ENCODE measurements at places on chromosomes 12 and 14. TPM values are rescaled to one million over a fixed set of nuclear protein-coding genes. Genes with fewer than 3 reads are reported as not detected.
A peak's percentile ranks its signal among the peaks of the same experiment; 100 is the strongest.

The SOX5 gene
- total RNA-seq: 20.1 TPM

The EFS gene
- 10.4 TPM for total RNA-seq

The PEX5 gene
- 46.7 TPM for total RNA-seq

DNA sequence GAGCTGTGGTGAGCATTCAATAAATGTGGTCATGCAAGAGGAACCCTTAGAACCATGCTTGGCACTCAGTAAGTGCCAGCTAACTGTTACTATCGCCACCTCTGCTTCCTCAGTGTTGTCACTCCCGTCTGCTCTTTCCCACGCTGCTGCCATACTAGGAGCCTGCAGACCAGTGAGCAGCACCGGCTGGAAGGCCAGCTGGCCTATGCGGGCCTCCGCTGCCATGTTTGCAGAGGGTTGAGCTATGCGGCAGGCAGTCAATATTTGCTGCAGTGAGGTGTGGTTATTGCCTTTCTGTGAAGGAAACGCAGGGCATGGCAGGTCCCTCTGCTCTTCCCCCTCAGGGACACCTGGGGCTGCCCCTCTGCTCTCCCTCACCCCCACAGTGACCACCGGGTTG lies 13.0 kb downstream of the KMT5A start:
- H3K27me3 ChIP-seq: no peaks in the 10 kb centered on the region
- H3K4me3 ChIP-seq: no peak overlapping the region
- no peak for DNase-seq
- peaks cover 21% of the 10 kb centered on the region for H3K4me1 ChIP-seq
- peak overlapping the region; percentile 17 for H3K27ac ChIP-seq

- no peak overlapping the region for H3K4me3 ChIP-seq
- H3K36me3 ChIP-seq: no peaks in the 10 kb centered on the region
- no peak overlapping the region for H3K27ac ChIP-seq
- DNase-seq: no peak
- H3K27me3 ChIP-seq: peaks cover 8% of the 10 kb centered on the region
These were observed 3.5 kb downstream of the TAC3 start for GRCh38 chr12:57012600-57013465.

GRCh38 chr14:91983588-91983987 lies 36.1 kb upstream of the FBLN5 start:
- no peak overlapping the region for H3K27ac ChIP-seq
- no peak for DNase-seq
- H3K27me3 ChIP-seq: no peaks in the 10 kb centered on the region
- peaks cover 9% of the 10 kb centered on the region for H3K4me1 ChIP-seq
- H3K36me3 ChIP-seq: peaks cover 19% of the 10 kb centered on the region

DNA sequence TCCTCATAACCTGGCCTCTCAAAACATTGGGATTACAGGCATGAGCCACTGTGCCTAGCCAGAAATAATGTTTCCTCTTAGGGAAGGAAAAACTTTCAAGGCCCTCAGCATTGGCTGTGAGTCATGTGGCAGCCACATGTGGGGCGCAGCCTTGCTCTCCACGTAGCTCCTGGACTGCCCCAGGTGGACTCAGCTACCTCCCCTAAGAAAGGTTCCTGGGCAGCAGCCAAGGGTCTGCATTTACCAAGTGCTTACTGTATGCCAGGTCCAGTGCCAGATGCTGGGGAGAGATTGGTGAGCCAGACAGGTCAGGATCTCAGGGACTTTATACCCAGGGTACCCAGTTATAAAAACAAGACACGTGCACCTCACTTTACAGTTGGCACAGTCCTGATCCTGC lies 3.7 kb upstream of the TRPV4 start:
- peaks cover 11% of the 10 kb centered on the region for H3K27me3 ChIP-seq
- H3K27ac ChIP-seq: no peak overlapping the region
- no peaks in the 10 kb centered on the region for H3K36me3 ChIP-seq
- DNase-seq: no peak

DNA sequence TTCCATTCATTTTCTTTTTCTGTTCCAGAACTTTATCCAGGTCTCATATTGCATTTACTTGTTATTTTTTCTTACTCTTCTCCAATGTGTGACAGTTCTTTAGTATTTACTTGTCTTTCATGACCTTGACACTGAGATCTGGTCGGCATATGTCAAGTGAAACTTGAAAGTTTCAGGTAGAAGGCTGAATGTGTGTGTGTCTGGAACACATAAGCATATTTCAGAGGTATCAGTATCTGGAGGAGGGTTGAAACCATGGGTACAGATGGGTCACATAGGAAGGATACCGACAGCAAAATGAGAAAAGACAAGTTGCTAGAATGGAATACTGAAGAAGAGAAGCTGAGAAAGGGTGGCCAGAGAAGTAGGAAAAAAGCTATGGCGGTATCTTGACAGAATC lies 22.5 kb upstream of the PTGDR start:
- H3K27me3 ChIP-seq: no peaks in the 10 kb centered on the region
- no peak overlapping the region for H3K4me3 ChIP-seq
- H3K36me3 ChIP-seq: no peaks in the 10 kb centered on the region
- no peak for DNase-seq
- no peaks in the 10 kb centered on the region for H3K4me1 ChIP-seq

- no peaks in the 10 kb centered on the region for H3K36me3 ChIP-seq
- H3K4me3 ChIP-seq: no peak overlapping the region
- H3K4me1 ChIP-seq: no peaks in the 10 kb centered on the region
These were observed 8.3 kb downstream of the FZD10 start for GRCh38 chr12:130170611-130171010.

GRCh38 chr12:130601327-130601726 lies 114.8 kb downstream of the RIMBP2 start:
- no peak for DNase-seq
- no peaks in the 10 kb centered on the region for H3K36me3 ChIP-seq
- no peaks in the 10 kb centered on the region for H3K4me1 ChIP-seq
- H3K27me3 ChIP-seq: no peaks in the 10 kb centered on the region
- H3K27ac ChIP-seq: no peak overlapping the region

GRCh38 chr14:24100197-24100981 lies 6.3 kb downstream of the PCK2 start:
- no peak overlapping the region for H3K27ac ChIP-seq
- DNase-seq: no peak
- H3K4me3 ChIP-seq: no peak overlapping the region
- H3K27me3 ChIP-seq: no peaks in the 10 kb centered on the region

GRCh38 chr12:402029-402389 lies 565 bp downstream of the CCDC77 start:
- DNase-seq: no peak
- peaks cover 13% of the 10 kb centered on the region for H3K4me1 ChIP-seq
- H3K36me3 ChIP-seq: no peaks in the 10 kb centered on the region
- peak overlapping the region; percentile 76 for H3K27ac ChIP-seq
- H3K4me3 ChIP-seq: peak overlapping the region; percentile 90

DNA sequence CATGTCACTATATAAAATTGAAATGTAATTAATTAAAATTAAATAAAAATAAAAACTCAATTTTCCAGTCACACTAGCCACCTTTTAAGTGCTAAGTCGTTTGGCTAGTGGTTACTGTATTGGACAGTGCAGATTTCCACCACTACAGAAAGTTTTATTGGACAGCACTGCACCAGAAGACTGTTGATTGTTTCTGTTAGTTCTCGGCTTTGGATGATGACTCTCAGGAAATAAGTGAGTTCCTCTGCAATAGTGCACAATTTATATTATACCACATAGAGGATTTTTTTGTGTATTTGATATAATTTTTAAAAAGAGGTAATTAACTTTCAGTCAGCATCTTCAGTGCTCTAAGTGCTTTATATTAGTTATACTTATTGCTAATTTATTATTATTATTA lies 52.7 kb downstream of the FAR2 start:
- DNase-seq: no peak
- H3K27me3 ChIP-seq: no peaks in the 10 kb centered on the region
- no peak overlapping the region for H3K27ac ChIP-seq
- no peaks in the 10 kb centered on the region for H3K4me1 ChIP-seq
- no peaks in the 10 kb centered on the region for H3K36me3 ChIP-seq

DNA sequence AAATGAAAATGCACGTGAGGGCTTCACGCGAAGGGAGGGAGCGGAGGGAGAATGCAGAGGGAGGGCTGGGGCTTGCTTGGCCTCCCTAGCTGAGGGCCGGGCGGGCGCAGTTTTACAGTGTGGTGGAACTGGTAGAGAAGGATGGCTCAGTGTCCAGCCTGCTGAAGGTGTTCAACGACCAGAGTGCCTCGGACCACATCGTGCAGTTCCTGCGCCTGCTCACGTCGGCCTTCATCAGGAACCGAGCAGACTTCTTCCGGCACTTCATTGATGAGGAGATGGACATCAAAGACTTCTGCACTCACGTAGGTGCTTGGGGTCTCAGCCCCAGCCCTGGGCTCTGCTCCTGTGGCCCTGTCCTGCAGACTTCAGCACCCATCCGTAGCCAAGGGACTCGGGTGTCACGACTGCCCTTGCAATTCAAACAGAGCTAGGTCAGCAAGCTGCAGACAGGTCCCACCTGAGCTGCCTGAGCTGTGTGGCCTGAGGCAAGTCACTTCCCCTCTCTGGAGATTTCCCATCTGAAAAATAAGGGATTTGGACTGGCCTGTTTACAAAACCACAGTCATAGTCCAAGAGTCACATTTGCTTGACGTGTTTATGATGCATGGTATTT lies 18.4 kb downstream of the OTUB2 start:
- DNase-seq: peak; percentile 62
- no peak overlapping the region for H3K27ac ChIP-seq
- H3K27me3 ChIP-seq: no peaks in the 10 kb centered on the region
